M059J (cell line): ENCODE measurements at places on chromosomes 7 and 10. TPM values are rescaled to one million over a fixed set of nuclear protein-coding genes. Genes with fewer than 3 reads are reported as not detected.

DNA sequence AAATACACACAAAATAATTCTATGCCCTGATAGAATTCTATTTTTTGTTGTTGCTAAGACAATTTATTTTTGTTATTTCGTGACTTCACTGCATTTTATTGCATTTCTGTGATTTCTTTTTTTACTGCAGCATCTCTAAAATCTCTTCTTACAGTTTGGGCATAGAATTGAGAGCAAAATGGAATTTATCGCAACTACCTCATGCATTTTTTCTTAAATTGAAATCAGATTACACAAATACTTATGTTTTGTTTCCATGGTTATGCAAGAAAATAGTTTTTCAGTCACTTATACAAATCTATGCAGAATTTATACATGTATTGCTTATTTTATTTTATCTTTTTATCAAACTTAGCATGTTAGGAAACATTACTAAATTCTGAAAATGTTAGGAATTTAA lies 781.8 kb upstream of the LRRTM3 start:
- DNase-seq: no peak

- peak; percentile 34 for DNase-seq
These were observed 113.8 kb upstream of the PPP2R2D start for GRCh38 chr10:131786756-131787605.

GRCh38 chr7:2689951-2690705 lies 2.1 kb downstream of the AMZ1 start:
- DNase-seq: peak; percentile 88

GRCh38 chr10:10818082-10818481 lies 199.6 kb upstream of the CELF2 start:
- no peak for DNase-seq

- DNase-seq: no peak
These were observed 145.0 kb downstream of the RNF216 start for GRCh38 chr7:5636446-5636835.

DNA sequence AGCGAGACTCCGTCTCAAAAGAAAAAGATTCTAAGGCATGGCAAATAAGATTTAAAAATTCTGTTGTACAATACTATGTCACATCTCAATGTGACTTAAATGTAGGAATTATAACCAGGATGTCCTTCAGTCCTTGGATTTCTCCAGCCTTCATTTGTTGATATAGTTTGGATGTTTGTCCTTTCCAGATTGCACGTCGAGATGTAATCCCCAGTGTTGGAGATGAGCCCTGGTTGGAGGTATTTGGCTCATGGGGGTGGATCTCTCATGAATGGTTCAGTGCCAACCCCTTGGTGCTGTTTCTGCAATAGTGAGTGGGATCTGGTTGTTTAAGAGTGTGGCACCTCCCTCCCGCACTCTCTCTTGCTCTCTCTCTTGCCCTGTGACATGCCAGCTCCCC lies 12.8 kb upstream of the ACHE start:
- DNase-seq: no peak

DNA sequence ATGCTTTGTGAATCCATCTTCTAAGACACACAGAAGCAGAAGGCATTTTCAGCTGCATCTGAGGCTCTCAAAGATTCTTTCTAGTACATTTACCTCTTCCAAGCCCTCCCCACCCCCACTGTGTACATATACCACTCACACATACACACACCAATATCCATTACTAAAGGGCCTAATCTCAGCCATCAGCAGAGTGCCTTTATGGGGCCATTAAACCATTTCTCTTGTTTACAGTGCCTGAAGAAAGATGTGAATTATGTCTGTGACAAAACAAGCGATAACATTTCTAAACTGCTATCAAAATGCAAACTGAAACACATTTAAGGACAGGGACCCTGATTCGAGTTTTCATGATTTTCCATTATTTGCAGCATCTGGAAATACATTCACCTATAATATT lies 40.0 kb downstream of the ETV1 start:
- no peak for DNase-seq

The INA gene
- not detected in 2 replicates for total RNA-seq

GRCh38 chr7:127317447-127317961 lies 64.8 kb upstream of the GRM8 start:
- DNase-seq: no peak

DNA sequence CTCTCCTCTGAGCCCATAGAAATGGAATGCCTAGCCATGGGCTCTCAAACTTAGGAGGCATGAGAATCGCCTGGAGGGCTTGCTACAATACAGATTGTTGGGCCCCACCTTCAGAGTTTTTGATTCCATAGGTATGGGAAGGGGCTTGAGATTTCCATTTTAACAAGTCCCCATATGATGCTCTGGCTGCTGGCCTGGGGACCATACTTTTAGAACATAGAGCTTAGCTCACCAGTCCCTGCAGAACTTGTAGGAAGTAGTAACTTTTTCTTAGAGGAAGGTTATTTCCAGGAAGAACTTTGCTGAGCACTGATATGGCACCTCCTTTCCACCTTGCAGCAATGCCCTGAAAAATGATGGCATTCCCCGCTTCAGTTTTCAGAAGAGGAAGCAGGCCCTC lies 177.0 kb upstream of the ZMIZ1 start:
- no peak for DNase-seq

GRCh38 chr10:35579726-35580422 lies 25.3 kb upstream of the GJD4 start:
- no peak for DNase-seq

DNA sequence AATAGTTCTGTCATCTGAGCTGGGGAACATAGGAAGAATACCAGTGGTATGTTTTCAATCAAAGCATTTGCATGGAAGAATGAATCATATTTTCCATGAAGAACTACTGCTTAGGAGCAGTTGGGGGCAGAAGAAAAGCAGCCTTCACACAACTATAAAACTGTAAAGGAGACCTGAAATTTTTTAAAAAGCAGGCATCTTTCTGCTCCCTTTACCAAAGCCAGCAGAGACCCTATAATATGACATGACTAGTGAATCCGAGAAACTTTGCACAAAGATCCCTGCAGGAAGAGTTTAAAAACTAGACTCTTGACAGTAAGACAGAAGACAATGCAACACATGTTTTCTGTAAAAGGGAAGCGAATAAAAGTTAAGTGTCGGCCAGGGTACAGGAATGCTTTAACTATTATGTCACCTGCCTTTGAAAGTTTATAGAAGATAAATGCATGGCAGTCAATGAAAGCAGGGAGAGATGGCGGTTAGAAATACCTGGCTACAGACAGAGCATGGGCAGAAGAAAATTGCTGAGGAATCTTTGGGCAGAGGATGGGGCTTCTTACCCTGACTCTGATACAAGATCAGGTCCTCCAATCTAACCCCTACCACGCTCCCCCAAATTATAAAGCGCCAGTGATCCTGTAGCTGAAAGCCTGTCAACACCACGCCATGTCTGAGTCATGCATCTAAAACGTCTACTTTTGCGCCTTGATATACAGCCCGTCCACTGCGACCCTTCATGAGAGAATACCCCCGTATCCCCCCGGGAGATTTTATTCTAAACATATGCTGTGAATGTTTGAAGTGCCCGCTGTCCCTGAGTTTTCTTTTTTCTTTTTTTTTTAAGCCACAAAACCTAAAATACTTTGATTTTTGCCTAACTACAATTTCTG lies 93.1 kb downstream of the GLI3 start:
- no peak for DNase-seq

The PRSS37 gene
- not detected in 2 replicates for total RNA-seq

The ACSM6 gene
- total RNA-seq: not detected in 2 replicates

The GARS1 gene
- total RNA-seq: 91.7 and 97.2 TPM in 2 replicates

- DNase-seq: no peak
These were observed 293.3 kb upstream of the MKI67 start for GRCh38 chr10:128419466-128420019.

The HABP2 gene
- total RNA-seq: not detected in 2 replicates

The TCF7L2 gene
- total RNA-seq: 0.34 and 2.6 TPM in 2 replicates

The GALNT17 gene
- total RNA-seq: not detected in 2 replicates

GRCh38 chr7:158778471-158778870 lies 50.8 kb downstream of the ESYT2 start:
- no peak for DNase-seq

GRCh38 chr7:66443946-66444345 lies 184.7 kb upstream of the KCTD7 start:
- no peak for DNase-seq

GRCh38 chr7:86158111-86158510 lies 485.6 kb upstream of the GRM3 start:
- no peak for DNase-seq

The UPK3B gene
- 0.05 TPM in 1 of 2 replicates, not detected in the other for total RNA-seq

DNA sequence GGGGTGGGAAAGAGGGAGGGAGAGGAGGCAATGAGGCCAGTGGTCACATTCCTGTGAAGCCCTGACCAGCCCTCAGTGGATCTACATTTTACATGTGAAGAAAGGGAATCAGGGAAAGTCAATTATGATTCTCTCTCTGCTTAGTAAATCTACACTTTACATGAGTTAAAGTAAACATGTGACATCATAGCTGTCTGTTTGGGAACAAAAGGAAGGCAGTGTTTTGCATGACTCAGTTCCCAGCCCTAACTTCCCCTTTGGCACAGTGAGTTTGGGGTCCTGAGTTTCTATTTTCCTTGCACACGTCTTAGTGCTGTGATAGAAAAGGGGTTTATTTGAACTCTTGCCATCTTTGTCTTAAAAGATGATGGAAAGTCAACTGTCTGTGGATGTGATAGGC lies 615.1 kb downstream of the SDK1 start:
- DNase-seq: no peak

DNA sequence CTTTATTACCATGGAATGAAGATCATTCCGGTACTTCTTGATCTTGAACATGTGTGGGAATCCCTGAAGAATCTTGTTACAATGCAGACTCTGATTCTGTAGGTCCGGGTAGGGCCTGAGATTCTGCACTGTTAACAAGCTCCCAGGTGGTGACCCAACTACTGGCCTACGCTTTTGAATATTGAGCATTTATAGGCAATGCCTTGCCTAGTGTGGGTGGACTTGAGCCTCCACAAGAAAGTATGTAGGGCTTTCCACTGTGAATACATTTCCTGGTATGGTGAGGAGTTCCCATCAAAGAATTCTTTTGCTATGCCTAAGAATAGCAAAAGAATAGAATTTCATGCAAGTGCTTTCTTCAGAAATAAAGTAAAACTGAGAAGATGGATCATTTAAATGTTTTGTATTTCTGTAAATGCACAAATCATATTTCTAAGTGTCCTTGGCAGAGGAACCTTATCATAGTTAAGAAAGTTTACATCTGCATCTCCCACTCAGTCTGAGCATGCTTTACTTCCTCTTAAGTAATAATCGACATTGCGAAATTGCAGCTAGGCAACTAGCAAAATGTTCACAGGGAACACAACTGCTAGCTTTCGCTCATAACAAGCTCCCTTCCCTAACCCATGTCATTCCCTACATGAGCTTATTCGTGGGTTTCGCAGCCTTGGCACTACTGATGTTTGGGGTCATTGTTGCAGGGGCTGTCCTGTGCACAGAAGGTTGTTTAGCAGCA lies 71.4 kb downstream of the AHR start:
- DNase-seq: peak; percentile 87

- DNase-seq: no peak
These were observed 905.0 kb downstream of the LRMDA start for GRCh38 chr10:76336213-76336963.

- no peak for DNase-seq
These were observed 3.2 kb downstream of the NDST2 start for GRCh38 chr10:73808021-73808815.

GRCh38 chr7:137998250-137998649 lies 3.6 kb downstream of the CREB3L2 start:
- DNase-seq: peak; percentile 19

The RAPGEF5 gene
- 0.22 and 0.47 TPM in 2 replicates for total RNA-seq

- DNase-seq: peak; percentile 51
These were observed 32.5 kb downstream of the PDE1C start for GRCh38 chr7:32037650-32038198.

- DNase-seq: no peak
These were observed 174 bp downstream of the ADCY1 start for GRCh38 chr7:45574416-45574668.

DNA sequence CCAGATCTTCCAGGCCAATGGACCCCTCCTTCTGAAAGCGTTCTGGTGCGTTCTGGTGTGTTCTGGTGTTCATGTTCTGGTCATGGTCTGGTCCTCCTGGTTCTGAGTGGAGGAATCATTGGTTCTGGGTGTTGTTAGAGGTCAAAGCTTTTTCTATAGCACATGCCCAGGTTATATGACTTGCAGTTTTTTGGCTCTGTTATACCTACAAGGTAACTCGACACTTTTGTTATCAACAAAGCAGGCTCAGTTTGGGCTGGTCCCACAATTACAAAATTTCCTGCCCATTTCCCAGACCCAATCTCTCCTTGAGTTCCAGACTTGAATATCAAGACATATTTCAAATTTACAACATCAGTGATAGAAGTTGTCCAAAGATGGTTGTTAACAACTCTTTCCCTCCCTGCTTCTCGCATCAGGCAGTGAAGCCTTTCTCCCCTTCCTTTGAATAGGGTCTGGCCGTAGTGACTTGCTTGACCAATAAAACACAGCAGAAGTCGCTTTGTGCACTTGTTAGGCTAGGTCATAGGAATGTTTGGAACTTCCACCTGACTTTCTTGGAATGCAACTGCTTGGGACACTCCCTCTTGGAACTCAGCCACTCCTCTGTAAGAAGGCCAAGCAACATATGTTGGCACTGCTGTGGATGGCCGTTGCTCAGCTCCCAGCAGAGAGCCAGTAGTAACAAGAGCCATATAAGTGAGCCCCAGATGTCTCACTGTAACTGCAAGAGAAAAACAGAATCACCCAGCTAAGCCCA lies 83.1 kb upstream of the STEAP1B start:
- peak; percentile 96 for DNase-seq

GRCh38 chr10:85607043-85607695 lies 759.4 kb downstream of the GRID1 start:
- DNase-seq: no peak

- DNase-seq: peak; percentile 65
These were observed 80.6 kb upstream of the OIT3 start for GRCh38 chr10:72812753-72813430.

GRCh38 chr7:18530224-18531179 lies 35.0 kb downstream of the HDAC9 start:
- no peak for DNase-seq

GRCh38 chr10:100338434-100339036 lies 8.5 kb upstream of the SCD start:
- DNase-seq: peak; percentile 51

- no peak for DNase-seq
These were observed 121.2 kb downstream of the WDFY4 start for GRCh38 chr10:48805848-48806247.

DNA sequence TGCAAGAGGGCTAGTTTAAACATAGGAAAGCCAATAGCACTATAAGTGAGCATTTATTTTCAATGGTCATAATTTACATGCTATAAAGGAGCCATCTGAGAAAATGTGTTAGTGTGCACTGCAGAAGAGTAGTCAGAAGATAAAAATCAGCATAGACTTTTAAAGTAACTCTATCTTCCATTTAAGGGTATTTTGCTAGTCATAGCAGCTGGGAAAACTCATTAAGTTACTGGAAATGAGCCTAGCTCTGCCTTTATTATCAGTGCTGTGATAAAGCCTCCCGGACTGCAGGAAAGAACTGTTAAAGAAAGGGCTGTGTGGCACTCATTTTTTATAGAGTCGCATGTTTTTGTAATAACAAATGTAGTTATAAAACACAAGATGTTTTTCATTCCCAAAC lies 825.8 kb upstream of the POM121L12 start:
- no peak for DNase-seq

The H2BK1 gene
- not detected in 2 replicates for total RNA-seq

The C10orf62 gene
- total RNA-seq: not detected in 2 replicates

The HOXA5 gene
- total RNA-seq: 0.69 and 3.0 TPM in 2 replicates
